ENCODE measurements at places on chromosomes 7 and 10. TPM values are rescaled to one million over a fixed set of nuclear protein-coding genes. Genes with fewer than 3 reads are reported as not detected.

- no peak for DNase-seq
Measured at GRCh38 chr7:1649751-1650326, 20.2 kb upstream of the ELFN1 start.

Gene HOXA7
- total RNA-seq = 6.2 TPM

DNA sequence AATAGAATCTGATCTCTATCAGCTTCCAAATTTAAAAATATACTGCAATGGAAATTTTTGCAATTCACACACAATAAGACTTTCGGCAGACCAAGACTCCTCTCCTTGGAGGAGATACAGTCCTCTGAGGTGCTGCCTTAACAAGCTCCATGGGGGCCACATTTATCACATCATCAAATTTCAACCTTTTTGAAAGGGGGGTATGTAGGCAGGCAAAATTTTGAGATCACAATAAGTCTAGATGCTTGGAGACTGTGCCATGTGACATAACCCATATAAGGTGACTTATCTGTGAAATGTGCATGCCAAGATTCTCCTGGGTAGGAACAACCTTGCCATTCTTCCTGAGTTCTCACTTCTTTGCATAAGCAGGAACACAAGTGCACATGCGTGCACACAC, at the start of gene OR2A12:
Gene OR2A12 (plus strand): TSS at position 301 of the 400 bp plus-strand sequence. CDS start 8,830 bp downstream, outside the sequence.
- DNase-seq = no peak

Gene ATOH7
- total RNA-seq = 0.22 TPM

DNA sequence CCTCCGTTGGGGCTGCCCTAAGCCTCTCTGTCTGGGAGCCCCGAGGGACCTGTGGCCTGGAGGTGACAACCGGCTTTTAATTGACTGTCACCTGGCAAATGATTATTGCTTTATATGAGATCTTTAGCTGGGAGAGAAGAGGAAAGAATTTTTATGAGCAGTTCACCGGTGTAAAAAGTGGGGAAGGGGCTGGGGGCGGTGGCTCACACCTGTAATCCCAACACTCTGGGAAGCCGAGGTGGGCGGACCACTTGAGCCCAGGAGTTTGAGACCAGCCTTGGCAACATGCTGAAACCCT, 2.6 kb upstream of the COX19 start:
- no peak for DNase-seq
